ENCODE measurements at places on chromosomes 6 and 20.

GRCh38 chr6:6597682-6598081, 9.2 kb downstream of the LY86 start:
- DNase-seq, result no peak

DNA sequence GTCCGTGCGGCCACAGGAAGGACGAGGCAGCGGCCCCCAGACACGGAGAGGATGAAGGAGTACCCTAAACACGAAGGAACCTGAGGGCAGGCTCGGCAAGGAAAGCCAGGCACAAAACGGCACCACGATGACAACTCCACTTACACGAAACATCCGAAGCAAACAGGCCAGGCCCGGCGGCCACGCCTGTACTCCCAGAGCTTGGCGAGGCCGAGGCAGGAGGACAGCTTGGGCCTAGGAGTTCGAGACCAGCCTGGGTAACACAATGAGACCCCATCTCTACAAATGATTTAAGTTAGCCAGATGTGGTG, 13.4 kb downstream of the KCNQ2 start:
- DNase-seq, result no peak

DNA sequence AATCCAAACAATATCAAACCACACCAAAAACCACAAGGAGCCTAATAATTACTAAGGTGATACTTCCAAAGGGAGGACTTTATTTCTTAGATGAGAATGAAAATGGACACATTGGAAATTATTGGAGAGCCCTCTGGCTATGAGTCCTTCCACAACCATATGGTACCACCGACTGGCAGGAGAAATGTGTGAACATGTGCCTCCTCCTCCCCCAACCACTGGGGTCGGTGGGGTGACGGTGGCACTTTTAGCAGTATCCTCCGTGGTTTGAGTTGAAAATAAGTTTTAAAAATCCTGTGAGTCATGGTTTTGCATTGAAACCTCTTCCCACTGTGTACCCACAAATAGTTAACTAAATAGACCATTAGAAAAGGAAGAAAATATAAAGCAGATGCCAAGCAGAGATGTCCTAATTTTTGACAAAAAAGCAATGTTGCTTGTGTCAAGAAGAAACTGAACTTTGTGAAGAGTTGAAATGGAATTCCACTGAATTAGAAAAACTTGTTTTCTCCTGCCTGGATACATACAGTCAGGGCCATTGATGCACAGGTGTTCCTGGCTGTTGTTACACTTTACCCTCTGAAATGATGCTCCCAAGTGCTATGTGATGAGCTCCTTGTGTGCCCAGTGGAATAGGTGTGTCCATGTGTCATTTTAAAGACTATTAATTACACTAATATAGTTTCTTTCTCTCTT, 3.2 kb downstream of the EDN1 start:
- no peak for DNase-seq

DNA sequence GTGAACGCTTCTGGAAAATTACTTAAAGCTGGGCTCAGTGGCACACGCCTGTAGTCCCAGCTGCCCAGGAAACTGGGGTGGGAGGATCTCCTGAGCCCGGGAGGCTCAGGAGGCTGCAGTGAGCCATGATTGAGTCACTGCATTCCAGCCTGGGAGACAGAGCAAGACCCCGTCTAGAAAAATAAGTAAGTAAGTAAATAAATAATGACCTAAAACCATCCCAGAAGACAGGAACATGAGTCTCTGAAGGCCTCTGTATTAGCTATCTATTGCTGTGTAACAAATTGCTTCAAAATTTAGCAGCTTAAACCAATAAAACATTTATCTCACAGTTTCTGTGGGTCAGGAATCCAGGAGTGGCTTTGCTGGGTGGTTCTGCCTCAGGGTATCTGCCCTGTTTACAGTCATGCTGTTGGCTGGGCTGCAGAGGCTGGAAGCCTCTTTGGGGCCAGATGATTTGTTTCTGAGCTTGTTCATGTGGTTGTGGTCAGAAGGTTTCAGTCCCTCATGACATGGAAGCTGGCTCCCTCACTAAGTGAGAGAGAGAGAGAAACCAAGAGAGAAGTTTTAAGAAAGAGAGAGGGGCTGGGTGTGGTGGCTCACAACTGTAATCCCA, 48.4 kb upstream of the NCOA3 start:
- no peak for DNase-seq

DNA sequence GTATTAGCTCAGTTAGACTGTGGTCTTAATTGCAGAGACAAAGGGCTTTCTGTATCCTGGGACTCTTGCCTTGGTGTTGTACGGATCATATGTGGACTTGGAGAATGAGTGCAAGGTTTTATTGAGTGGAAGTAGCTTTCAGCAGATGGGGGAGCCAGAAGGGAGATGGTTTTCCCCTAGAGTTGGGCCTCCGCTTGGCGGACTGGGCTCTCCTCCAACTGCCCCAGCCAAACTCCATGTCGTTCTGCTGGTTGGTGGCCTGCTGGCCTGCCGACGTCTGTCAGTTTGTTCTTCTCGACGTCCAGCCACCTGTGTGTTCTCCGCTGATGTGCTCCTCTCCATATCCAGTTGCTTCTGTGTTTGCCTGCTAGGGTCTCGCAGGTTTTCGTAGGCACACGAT, 189.5 kb upstream of the FLRT3 start:
- DNase-seq, result no peak

GRCh38 chr20:38131588-38132121, 33.4 kb downstream of the TGM2 start:
- DNase-seq, result no peak

- no peak for DNase-seq
Measured at GRCh38 chr6:4922488-4923037, 81.3 kb downstream of the RPP40 start.
